Activated CD4-positive, alpha-beta T cell treated with anti-CD3 and anti-CD28 coated beads, Interleukin-2, amount 10 ng/mL, durations not matched to agents 7 days and 5 days (primary cell): ENCODE measurements at places on chromosomes 11 and 22.

- no peak for DNase-seq
These were observed 886 bp downstream of the SHISA8 start for GRCh38 chr22:41913842-41914534.

DNA sequence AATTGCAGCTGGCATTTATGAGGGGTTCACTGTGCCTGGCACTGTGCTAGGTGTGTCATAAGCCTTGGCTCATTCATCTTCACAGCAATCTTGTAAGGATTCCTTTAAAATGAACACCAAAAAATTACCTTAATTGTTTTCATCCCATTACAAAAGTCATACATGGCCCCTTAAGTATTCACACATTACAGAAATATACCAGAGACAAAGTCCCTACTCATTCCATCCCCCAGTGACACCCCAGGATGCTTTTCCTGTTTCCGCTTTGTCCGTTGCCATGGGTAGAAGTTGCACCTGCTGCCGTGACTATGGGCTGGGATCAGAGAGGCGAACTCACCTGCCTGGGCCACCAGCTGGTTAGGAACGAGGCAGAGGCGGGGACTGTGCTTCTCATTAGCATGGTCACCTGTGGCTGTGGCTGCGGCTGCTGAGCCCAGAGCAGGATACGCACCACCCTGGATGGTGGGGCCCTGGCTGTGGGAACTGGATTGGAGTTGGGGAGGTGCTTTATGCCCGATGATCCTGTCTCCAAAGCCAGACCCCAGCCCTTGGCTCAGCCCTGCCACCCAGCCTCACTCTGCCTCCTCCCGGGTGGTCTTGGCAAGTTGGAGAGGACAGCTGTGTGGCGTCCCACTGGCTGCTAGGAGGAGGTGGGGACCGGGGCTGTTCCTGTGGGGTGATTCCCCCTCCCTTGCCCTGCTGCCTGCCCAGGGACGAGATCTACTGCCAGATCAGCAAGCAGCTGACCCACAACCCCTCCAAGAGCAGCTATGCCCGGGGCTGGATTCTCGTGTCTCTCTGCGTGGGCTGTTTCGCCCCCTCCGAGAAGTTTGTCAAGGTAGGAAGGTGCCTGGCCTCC is 60.8 kb downstream of the MYO7A start:
- no peak for DNase-seq

GRCh38 chr11:35623621-35624168 is 5.4 kb downstream of the FJX1 start:
- no peak for DNase-seq

DNA sequence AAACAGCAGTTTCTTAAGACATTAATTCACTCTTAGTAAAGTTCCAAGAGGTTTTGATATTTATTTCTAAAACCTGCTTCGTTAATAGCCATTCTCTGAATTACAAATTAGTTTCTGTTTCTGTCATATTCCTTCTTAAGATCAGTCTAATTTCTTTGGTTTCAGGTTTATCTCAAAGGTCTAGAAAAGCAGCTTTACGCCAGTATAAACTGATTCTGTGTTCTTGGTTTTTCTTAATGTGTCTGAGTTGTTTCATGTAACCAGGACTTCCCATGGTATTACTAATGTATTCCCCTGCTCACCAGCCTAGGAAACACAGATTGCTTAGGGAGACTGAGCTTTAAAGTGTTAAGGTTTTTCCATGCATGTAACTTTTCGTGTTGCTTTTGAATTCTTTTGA is 6.8 kb upstream of the ACY3 start:
- no peak for DNase-seq

DNA sequence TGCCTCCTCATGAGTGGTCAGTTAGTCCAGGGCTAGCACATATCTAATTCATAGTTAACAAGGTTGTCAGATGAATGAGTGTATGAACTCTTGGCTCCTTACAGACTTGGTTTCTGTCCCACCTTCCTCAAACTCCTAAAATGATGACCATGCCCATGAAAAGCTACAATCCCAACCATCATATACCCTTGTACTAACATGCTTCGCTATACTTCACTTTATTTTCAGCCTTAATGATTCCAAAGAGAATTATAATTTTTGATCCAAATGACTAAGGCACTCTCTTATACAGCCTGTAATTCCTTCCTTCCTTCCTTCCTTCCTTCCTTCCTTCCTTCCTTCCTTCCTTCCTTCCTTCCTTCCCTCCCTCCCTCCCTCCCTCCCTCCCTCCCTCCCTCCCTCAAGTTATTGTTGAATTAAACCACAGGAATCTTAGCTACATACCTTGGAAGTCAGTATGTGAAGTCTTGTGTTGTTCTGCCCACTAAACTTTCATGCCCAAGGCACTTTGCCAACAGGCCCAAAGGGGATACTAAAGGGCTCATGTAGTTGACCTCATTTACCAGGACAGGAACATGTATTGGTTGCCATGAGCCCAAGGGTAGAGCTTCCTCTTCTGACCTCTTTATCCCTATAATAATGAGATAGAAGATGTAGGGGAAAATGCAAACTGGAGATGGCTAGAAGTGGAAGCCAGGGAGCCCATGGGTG is 37.4 kb downstream of the CALCA start:
- DNase-seq: no peak

- DNase-seq: no peak
These were observed 223.7 kb upstream of the KIRREL3 start for GRCh38 chr11:127224276-127224675.

GRCh38 chr11:126186025-126186698 is 25.3 kb downstream of the RPUSD4 start:
- DNase-seq: no peak

GRCh38 chr22:27745809-27746208 is 55.7 kb downstream of the MN1 start:
- no peak for DNase-seq

DNA sequence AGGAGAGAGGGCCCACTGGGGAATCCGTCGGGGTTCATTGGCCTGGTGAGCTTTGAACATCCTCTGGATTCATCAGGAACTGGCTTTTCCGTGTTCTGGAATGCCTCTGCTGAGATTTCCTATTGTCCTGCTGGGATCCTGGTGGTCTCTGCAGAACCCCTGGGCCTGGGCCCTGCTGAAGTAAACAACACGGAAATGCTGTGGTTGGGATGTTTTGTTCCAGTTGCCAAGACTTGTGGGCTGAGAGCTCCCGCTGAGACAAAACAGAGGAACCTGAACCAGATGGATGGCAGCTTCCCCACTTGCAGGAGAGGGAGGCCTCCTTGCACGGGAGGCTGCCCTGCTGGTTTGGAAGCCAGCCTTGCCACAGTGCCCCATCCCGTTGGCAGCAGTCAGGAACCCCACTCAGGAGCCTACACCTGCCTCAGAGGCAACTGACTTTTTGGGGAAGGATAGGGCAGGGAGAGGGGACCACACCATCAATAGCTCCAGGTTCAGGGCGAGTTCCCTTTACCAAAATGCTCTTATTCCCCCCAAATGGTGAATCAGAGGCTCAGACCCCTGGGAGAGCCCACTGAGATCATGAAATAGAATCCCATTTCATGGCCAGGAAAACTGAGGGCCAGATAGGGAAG is 60.7 kb downstream of the LRRC32 start:
- DNase-seq: no peak
